ENCODE measurements at places on chromosomes 6 and 20.

GRCh38 chr6:32436995-32437836, 2.5 kb upstream of the HLA-DRA start:
- DNase-seq: no peak

DNA sequence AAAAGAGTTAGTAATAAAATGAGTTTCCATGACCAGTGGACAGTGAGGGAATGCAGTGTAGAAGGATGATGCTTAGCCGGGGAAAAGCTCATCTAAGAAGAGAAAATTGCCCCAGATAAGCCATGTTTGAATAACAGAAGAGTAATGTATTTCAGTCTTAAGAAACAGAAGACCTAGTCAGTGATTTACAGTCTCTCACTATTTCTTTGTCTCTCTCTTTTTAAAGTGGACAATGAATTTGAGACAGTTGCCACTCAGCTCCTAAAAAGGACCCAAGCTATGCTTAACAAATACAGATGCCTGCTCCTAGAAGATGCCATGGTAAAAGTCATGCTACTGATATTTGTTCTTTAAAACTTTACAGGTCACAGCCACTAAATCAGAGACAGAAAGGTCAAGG, 19.4 kb upstream of the RPL7L1 start:
- no peak for DNase-seq

DNA sequence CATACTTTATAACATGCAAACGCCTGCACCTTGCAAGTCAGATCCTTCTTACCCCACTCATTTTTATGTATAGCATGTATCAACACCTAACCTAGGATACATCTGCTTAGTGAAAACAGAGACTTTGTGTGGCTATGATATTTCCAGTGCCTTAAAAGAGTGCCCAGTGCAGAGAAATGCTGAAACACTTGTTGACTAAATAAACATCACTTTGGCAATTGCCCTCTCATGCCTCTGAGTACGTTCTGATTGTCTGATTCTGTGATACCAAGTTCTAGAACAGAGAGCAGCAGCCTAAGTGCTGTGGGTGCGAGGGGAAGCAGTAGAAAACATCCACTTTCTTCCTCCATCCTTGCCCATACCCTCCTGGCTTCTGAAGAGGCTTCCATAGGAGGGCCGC, 13.6 kb downstream of the PLEKHG1 start:
- no peak for DNase-seq

GRCh38 chr20:22509090-22509842, 75.1 kb downstream of the FOXA2 start:
- DNase-seq: no peak

GRCh38 chr20:55242853-55243252, 762.5 kb downstream of the CBLN4 start:
- DNase-seq: no peak

DNA sequence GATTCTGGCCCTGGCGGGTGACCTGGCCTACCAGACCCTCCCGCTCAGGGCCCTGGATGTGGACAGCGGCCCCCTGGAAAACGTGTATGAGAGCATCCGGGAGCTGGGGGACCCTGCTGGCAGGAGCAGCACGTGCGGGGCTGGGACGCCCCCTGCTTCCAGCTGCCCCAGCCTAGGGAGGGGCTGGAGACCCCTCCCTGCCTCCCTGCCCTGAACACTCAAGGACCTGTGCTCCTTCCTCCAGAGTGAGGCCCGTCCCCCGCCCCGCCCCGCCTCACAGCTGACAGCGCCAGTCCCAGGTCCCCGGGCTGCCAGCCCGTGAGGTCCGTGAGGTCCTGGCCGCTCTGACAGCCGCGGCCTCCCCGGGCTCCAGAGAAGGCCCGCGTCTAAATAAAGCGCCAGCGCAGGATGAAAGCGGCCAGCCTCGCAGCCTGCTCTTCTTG, 868 bp upstream of the SLC2A4RG start:
- DNase-seq: no peak

- DNase-seq: no peak
Observed at GRCh38 chr6:42471142-42471541, 19.4 kb upstream of the TRERF1 start.

DNA sequence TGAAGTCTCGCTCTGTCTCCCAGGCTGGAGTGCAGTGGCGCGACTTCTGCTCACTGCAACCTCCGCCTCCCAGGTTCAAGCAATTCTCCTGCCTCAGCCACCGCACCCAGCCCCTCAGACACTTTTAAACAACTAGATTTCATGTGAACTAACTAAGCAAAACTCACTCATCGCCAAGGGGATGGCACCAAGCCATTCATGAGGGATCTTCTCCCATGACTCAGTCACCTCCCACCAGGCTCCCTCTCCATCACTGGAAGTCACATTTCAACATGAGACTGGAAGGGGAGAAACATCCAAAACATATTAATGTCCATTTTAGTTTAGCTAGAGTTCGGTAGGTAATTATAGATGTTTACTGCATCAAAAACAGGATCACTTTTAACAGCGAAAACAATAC, 95.9 kb upstream of the PRL start:
- DNase-seq: no peak

DNA sequence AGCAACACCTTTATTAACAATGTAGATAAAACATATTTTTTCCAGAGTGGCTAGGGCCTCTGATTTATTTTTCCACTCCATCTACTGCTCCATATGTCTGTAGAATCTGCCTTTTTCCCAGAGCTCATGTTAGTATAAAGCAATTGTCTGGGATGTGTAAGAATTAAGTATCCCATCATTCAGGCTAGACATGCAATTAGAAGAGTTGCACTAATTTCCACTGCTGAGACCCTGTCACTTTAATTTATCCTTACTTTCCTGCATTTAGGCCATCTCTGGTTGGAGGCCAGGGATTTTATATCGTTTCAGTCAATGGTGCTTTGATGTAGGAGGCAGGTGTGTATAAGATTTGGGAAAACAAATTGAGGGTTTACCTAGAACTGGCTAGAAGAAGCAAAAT, 286.1 kb upstream of the POU3F2 start:
- no peak for DNase-seq

DNA sequence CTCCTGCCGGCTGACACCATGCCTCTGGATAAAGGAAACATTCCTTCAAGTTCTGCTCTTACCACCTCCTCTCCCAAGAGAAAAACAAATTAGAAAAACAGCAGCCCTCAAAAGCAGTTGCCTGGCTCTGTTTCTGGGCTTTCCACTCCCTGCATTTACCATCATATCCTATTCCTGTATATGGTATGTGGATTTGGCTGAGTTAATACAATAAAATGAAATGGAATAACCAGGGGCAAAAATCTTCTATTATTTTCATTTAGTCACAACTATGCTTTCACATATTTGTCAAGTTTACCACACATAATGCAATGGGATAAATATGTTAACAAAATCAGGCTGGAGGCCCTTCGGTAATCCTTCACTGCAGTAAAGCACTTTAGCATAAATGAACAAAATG, 34.3 kb downstream of the COL12A1 start:
- no peak for DNase-seq

- DNase-seq: no peak
Observed at GRCh38 chr20:43271980-43272379, 82.3 kb upstream of the PTPRT start.

DNA sequence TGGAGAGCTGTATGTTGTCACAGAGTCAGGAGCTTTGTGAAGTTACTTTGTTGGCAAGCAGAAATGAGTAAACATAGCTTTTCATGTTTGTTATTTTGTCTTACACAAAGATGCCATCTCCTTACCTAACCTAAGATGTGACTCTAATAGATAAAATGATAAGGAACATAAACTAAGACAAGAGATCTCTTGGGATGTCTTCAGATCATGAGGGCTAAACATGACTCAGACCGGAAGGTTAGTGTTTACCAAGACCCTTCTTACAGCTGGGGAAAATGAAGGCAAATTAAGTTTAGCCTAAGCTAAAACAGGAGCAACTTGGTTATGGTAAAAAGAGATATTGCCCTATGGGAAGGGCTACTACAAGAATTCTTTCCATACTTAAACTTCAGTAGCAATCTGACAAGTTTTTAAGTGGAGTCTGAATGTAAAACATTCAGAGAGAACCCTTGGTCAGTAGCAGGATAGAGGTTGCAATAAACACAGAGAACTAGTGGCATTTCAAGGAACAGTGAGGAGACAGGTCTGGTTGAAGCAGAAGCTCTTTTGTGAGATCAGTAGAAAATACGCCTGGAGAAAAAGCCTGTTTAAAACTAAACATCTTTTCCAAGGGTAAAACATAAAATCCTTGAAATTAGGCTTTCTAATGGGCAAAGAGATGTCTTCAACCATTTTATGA, 29.9 kb downstream of the SGK1 start:
- no peak for DNase-seq

DNA sequence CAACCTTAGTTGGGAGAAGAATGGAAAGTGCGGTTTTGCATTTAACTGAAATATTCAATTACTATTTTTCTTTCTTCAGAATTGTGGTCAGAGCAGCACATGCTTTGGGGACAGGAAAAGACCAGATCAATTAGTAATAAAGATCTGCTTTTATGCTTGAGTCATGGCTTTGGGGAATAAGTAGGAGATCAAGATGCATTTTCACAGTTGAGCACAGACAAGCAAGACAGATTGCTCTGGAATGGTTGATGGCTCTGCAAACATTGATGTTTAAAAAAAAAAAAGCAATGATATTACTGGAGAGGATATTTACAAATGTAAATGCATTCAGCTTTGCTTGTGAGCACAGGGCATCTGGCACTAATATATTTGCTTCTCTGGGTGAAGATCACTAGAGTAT, 224.4 kb upstream of the SASH1 start:
- DNase-seq: no peak

DNA sequence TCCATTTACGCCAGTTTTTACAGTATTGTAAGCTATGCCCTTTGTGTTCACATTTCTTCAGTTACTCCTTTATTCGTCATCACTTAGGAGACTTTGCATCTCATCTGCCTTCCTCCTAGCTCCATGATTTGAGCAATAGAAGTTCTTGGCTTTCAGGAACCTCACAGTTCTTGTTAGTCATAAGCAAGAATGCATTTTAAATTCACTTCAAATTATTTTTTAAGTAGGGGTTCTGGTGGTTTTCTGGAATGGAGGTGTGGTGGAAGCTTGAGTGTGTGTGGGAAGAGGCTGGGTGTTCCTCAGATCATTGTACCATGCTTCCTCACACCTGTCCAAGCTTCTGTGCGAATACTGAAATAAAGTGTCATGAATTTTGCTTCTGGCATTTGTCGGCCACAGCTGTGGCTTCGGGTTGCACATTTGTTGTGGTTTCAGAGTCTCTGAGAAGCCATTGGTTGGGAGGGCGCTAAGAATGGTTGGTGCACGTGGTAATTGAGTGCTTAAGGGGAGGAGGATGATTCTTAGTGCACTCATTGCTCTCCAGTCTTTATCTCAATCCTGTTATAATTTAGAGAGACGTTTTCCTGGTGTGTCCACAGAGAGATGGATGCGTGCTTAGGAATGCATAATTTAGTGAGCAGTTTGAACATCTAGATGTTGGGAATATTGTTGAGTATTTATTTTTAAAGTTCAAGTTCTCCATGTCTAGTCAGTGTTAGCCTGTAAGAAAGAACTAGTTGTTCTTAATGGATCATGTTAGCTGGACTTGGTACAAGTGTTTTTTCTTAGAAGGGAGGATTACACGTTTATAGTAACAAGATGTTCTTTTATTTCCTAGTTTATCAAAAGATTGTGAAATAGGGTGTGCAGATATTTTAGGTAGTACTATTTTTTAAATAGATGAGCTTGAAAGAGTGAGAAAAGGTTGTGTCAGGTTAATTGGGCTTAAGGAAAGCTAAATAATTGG, 31.9 kb downstream of the FOXO3 start:
- DNase-seq: no peak

DNA sequence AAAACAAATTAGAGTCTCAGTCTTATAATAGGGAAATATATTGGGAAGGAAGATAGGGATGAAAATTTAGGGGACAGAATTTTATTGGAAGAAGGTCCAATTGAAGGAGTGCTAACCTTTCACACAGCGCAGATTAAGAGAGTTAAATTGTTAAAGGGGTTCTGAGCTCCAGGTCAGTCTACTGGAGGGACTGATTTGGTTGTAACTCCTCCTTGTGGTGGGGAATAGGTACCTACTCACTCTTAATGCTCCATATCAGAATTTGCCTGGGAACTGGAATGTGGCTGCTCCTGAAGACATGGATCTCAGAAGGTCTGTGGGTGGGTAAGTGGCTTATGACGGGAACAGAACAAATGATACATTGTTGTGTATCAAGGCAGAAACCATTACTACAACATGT, 143.5 kb downstream of the FLRT3 start:
- DNase-seq: no peak

GRCh38 chr6:167652701-167653095, 174.0 kb upstream of the AFDN start:
- DNase-seq: no peak
